ENCODE measurements at places on chromosomes 16 and 17. TPM values are rescaled to one million over a fixed set of nuclear protein-coding genes. Genes with fewer than 3 reads are reported as not detected.

Gene TBC1D3C
- not detected for total RNA-seq

Gene C16orf86
- total RNA-seq, result 3.9 TPM

Gene OR4D1
- total RNA-seq, result not detected

Gene SPATA22
- 0.35 TPM for total RNA-seq

Gene ASPA
- total RNA-seq, result 19.1 TPM

Gene ATP5PD
- total RNA-seq, result 237 TPM

Gene ITGAD
- 0.18 TPM for total RNA-seq

Gene DNAAF8
- total RNA-seq, result 1.1 TPM

Gene NEUROD2
- total RNA-seq, result not detected

Gene ZP2
- not detected for total RNA-seq

Gene PRSS21
- not detected for total RNA-seq

Gene CNOT1
- 225 TPM for total RNA-seq

Gene STH
- total RNA-seq, result 0.58 TPM

Gene PABPN1L
- total RNA-seq, result not detected

Gene SPPL2C
- total RNA-seq, result not detected

Gene FN3KRP
- total RNA-seq, result 25.7 TPM

Gene LGALS9C
- not detected for total RNA-seq

Gene SMIM36
- not detected for total RNA-seq

Gene RABEP2
- total RNA-seq, result 39.3 TPM

Gene DLX4
- not detected for total RNA-seq

Gene KRT15
- total RNA-seq, result 1.1 TPM

Gene PYY
- not detected for total RNA-seq

Gene KRTAP16-1
- total RNA-seq, result not detected

Gene CCL18
- not detected for total RNA-seq

Gene G6PC1
- 6.0 TPM for total RNA-seq

Gene CCL14
- 6.8 TPM for total RNA-seq

Gene PDIA2
- total RNA-seq, result 0.47 TPM

Gene TBX2
- 103 TPM for total RNA-seq

Gene WFDC1
- total RNA-seq, result 4.5 TPM

Gene CCDC144A
- total RNA-seq, result 0.29 TPM

Gene AMZ2
- 30.8 TPM for total RNA-seq

Gene DPH1
- 48.1 TPM for total RNA-seq

Gene KRT40
- total RNA-seq, result 0.23 TPM

Gene NAGS
- 8.9 TPM for total RNA-seq

Gene SLC5A10
- total RNA-seq, result 0.82 TPM

Gene ATAD5
- total RNA-seq, result 4.1 TPM

Gene SEZ6L2
- total RNA-seq, result 17.3 TPM

Gene VAMP2
- total RNA-seq, result 45.4 TPM

Gene VAT1L
- total RNA-seq, result 2.5 TPM

Gene ARHGDIG
- total RNA-seq, result 1.6 TPM
